Stimulated activated CD4-positive, alpha-beta T cell treated with anti-CD3 and anti-CD28 coated beads, TNF-alpha, amount 100 ng/mL, for 1 hour (primary cell): ENCODE measurements at places on chromosomes 2 and 18.

GRCh38 chr2:186130748-186131641 lies 355.1 kb upstream of the ZC3H15 start:
- no peak for DNase-seq

DNA sequence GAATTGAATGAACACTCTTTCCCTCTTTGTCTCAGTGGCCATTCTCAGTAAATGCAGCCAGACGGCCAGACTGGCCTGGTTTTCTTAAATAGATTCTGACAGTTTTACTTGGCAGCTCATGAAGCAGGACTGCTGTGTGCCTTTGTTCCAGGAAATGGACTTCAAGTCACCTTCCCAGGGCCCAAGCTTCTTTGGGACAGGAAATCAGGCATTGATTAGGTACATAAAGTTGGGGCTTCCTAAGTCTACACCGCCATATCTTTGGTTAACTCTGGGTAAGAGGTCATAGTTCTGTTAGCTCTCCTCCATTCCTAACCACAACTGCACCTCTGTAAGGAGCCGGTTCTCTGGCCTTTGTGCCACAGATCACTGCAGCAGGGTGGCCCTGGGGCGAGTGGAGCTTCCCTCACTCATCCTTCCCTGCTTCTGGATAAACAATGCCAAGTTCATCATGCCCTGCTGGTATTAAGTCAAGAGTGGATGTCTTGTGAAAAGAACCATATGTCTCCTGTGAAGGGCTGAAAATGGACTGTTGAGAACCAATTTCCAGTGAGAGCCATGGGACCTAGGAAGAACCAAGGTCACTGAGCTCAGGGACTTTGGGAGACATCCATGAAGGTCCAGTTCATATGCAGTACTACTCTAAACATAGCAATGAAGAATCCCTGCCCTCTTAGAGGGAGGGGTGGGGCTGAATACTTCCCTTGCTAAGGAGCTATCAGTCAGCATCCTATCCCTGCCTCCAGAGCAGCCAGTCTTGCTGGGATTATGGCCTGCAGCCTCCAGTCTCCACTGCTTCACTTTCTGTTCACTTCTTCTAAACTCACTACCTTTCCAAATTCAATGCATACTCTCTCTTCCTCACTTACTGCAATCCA lies 122.6 kb upstream of the XPO1 start:
- no peak for DNase-seq

DNA sequence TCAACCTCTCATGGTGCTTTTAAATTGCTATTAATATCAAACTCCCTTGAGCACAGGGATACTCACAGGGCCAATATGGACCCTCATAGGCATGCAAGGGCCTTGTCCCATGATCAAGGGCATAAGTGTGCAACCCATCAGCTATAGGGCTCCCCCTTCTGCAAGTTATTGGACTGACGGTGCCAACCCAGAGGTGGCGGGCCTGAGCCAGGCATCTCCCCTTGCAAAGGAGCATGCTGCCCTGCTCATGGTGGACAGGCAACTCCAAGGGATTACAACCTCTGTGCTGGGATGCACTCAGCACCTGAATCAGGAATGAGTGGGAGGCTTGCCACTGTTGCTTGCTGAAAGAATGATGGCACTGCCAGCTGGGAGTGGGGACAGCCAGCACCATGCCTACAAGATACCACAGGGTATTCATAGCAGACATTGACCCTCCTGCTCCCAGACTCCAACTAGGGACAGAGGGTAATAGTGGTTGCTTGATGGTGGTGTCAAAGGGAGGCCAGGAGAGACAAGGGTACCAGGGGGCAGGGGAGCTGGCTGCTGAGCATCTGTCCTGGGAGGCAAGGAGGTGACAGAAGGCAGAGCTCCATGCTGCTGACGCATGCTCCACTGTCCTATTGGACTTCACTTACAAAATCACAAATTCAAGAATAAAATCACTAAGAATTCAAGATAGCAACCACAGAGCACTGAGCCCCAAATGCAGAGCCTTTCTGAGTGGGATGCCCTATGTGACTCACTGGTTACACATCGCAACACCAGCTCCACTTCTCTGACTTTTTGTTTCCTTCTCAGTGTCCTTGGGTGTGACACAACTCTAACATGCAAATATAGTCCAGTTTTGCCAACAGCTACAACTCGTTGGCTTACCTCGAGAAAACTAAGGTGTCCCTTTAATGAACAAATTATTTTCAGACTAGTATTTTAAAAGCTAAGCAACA lies 157.1 kb upstream of the CCDC150 start:
- DNase-seq: no peak

- DNase-seq: no peak
Observed at GRCh38 chr2:148667113-148667836, 22.7 kb downstream of the EPC2 start.

- DNase-seq: no peak
Observed at GRCh38 chr18:34126121-34126520, 98.6 kb downstream of the NOL4 start.

- no peak for DNase-seq
Observed at GRCh38 chr18:61817086-61817485, 75.7 kb downstream of the RNF152 start.

GRCh38 chr2:84494070-84494469 lies 22.2 kb upstream of the DNAH6 start:
- no peak for DNase-seq

- DNase-seq: no peak
Observed at GRCh38 chr2:110101901-110102803, 13.5 kb downstream of the MALL start.

DNA sequence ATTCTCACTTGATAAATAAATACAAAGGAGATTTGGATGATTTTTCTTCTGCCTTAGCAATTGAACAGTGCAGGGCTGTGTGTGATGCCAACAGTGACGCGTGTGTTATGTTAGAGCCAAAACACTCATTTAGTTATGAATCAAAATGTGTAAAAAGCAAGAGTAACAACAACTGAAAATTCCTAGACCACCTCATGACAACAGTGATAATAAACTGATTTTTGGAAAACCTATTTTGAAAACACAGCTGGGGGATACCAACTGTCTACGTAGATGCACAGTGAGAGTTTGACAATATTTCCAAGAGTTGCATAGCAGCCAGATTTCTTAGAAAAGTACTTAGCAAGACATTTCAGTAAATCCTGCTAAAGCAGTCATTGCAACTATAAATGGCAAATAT lies 323.9 kb downstream of the GALR1 start:
- no peak for DNase-seq

DNA sequence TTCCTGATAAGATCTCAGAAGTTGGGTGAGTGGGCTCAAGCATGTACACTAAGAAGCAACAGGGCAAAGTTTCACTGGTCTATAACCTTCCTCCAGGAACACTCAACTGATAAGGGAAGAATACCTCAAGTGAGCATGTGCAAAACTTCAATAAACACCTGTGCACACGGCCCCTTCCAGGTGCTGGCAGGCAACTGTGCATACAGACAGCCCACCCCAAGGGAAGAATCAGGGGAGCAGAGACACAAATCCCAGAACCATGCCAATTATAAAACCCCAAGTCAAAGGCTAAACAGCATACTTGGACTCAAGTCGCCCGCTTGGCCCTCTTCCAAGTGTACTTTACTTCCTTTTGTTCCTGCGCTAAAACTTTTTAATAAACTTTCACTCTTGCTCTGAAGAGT lies 85.9 kb upstream of the RTN4 start:
- DNase-seq: no peak

GRCh38 chr2:38065502-38066135 lies 10.3 kb downstream of the CYP1B1 start:
- DNase-seq: no peak

GRCh38 chr18:57802213-57803102 lies 657 bp downstream of the ATP8B1 start:
- no peak for DNase-seq

DNA sequence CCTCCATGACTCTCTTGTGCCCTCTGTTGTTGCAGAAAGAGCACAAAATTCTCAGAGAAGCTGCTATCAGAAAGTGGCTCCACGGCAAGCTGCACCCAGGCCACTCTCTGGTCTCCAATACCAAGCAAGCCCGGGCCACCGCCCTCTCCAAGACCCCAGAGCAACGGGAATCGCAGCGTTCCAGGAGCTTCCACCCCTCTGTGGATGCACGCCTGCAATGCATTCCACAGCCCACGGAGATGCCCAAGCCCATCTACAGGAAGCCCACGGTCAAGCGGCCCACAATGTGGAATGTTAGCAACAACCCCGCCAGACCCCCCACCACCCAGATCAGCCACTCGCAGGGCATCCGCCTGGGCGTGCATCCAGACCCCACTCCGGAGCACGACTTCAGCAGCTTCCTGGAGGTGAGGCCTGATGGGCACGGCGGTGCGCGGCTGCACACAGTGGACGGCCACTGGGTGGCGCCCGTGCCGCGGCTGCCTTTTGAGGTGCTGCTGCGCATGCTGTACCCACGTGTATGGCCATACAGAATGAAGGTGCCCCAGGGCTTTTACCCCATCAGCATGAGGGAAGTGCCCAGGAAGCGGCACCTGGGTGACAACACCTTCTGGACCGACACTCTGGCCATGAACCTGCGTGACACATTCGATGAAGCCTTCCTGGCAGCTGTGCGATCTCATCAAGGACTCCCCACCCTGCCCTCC lies 6.3 kb downstream of the ANKRD53 start:
- DNase-seq: peak; percentile 47

- DNase-seq: no peak
Observed at GRCh38 chr18:57801761-57802212, 1.3 kb downstream of the ATP8B1 start.

DNA sequence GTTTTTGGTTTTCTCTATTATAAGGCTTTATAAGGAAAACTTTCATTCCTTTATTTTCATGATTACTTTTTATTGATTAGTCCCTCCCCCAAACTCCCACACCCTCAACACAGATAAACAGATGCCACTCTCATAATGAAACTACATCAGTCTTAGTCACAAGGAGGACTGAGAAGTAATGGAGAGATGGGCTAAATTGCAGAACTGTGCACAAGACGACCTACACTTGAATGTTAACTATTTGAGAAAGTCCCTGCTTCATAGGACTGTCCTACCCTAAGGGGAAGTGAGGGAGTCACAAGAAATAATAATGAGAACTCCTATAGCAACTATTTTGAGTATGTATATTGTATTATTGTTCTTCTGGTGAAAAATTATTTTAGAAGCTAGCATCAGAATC lies 360.8 kb downstream of the RBM43 start:
- DNase-seq: no peak

GRCh38 chr2:235515364-235515742 lies 21.5 kb downstream of the AGAP1 start:
- no peak for DNase-seq

DNA sequence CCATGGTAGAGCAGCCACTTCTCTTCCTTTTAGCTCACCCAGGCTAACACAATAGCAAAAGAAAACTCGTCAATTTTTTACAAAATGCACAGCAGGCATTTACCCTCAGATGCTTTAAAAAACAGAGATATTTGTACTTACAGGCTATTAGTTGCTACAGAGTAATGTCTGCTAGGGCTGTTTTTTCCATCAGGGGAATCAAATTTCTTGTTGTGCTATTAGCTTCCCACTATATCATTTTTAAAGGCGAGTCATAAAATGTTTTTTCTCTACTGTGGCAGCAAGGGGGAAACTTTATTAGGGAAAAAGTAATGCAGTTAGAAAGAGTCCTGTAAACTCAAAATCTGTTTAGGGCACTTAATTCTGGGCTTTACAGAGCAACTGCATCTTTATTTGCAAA lies 277.9 kb upstream of the THSD7B start:
- no peak for DNase-seq

GRCh38 chr2:39606585-39606984 lies 59.1 kb upstream of the TMEM178A start:
- no peak for DNase-seq

DNA sequence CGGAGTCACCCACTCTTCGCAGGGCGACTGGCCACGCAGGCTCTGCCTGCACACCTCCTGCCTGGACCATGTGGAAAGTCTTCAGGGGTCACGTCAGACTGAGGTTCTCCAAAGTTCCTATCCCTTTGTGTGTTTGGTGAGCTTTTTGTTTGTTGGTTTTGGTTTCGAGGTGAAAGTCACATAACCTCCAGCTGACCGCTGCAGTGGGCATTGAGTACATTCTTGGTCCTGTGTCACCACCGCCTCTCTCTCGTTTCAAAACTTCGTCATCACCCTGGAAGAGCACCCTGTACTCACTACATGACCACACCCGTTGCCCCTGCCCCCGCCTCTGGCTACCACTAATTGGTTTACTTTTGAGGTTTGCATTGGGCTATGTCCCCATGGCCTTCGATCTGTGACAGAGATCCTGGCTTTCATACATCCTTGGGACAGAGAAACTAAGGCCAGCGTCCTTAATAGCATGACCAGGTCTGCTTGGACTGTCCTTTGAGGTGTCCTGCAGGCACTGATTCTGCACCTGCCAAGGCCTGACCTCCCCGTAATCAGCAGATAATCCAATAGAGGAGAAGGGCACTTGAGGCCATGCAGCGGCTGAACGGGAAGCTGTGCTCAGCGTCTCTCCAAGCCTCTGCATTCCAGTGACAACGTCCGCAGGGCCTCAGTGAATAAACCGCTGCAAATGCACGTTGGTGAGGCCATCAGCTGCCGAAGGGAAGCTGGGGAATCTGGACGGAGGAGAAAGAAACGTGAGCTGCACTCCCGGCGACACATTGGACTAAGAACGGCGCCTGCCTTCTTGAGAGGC lies 46.8 kb downstream of the SH3BP4 start:
- DNase-seq: no peak

DNA sequence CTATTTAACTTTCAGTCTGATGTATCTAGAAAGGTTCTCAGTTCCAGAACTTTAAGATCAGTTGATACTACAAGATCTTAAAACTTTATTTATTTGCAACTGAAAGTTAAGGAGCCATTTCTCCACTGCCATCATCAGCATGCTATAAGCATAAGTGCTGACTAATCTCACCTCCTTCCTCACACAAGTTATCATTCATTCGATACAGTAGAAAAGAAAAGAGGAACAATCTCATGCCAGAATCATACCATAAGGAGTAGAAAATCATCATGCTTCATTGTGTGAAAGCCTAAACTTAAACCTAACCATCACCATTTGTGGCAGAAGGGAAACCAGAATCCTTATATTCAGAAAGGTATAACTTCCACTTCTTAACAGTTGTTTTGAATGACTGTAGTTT lies 176.6 kb upstream of the NRXN1 start:
- DNase-seq: no peak

GRCh38 chr2:85997017-85997970 lies 108.4 kb downstream of the POLR1A start:
- DNase-seq: no peak

DNA sequence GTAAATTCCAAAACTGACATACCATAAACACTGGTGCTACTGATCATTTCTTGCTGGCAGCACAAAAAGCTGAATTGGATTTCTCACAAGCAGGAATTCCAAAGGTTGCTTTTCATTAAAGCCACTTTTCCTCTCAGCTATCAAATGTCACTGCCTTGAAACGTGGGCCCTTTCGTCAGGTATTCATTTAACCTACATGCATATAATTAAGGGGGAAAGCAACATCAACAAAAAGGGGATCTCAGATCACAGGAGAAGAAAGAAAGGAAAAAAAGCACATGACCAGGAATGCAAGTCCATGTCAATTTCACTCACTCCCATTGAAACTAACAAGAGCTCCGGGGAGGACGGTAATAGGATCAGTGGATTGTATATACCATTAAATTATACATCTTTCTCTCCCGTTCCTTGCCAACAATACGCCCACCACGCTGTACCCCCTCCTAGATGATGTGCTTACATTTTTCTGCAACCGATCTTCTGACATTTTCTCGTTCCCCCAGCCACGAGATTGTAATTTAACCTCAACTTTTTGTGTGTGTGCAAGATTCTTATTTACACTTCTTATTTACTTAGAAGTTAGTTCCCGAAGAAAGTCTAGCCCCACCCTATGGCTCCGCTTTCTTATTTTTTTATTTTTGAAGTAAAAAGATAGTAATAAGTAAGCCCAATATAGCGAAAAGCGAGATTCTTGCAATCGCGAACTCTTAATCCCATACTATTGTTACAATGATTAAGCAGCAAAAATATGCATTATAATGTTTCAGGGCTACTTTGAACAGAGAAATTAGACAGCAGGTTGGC lies 725 bp downstream of the FIGN start:
- DNase-seq: no peak
